ENCODE measurements at places on chromosomes 7 and 10.
A peak's percentile ranks its signal among the peaks of the same experiment; 100 is the strongest.

DNA sequence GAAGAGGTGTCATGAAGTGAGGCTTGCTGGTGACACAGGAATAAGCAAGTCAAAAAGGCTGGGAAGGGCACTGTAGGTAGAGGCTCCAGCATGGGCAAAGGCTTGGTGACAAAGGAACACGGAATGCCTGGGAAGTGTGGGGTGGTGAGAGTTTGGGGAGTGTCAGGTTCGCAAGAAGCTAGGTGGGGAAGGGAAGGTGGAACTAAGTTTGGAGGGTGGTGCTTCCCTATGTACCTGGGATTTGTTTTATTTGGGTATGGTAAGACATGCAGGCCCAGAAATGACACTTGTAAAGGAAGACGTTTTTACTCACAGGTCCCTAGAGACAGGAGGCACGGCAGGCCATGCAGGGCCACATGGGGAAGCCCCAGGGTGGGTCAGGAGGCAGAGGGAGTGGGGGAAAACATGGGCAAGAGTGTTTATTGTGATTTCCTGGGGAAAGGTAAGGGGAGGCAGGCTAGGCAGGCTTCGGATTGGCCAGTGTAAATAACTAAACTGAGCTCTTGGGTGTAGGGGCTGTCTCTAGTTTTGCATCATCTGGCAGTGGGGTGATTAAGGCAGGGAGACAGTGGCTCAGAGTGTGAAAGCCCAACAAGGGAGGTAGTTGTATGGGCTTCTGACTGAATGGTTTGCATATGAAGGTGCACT is 52.1 kb downstream of the SH2D4B start:
- no peak for DNase-seq

GRCh38 chr7:74454925-74455288 is 1.2 kb downstream of the GTF2IRD1 start:
- no peak for DNase-seq

DNA sequence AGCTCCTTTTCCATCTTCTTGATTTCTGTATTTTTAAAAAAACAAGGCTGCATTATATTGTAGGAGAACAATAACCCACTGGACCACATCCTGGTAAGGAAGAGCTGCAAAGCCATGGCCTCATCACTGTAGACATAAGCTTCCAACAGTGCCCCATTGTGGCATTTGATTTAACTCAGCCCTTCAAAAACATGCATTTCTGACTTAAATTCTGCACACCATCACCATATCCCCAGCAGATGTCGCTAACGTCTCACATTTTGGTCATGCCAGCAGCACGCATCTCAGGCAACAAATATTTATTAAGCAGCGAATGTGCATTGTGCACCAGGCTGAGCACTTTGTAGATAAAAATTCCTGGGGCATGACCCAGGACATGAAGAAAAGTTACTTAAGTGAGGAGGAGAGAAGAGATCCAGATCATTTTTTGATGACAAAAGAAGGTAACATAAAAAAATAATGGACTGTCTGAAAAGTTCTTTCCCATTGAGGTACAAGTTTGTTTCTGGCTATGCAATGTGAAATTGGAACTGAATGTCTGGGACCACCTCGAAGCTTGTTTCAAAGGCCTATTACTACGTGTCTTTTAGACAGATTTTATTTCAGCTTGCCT is 164.6 kb upstream of the CDCA7L start:
- DNase-seq, result peak; percentile 68

- no peak for DNase-seq
Measured at GRCh38 chr10:24462889-24463552, 254.1 kb downstream of the KIAA1217 start.

- peak; percentile 92 for DNase-seq
Measured at GRCh38 chr7:92833024-92833765, 3.2 kb downstream of the CDK6 start.

DNA sequence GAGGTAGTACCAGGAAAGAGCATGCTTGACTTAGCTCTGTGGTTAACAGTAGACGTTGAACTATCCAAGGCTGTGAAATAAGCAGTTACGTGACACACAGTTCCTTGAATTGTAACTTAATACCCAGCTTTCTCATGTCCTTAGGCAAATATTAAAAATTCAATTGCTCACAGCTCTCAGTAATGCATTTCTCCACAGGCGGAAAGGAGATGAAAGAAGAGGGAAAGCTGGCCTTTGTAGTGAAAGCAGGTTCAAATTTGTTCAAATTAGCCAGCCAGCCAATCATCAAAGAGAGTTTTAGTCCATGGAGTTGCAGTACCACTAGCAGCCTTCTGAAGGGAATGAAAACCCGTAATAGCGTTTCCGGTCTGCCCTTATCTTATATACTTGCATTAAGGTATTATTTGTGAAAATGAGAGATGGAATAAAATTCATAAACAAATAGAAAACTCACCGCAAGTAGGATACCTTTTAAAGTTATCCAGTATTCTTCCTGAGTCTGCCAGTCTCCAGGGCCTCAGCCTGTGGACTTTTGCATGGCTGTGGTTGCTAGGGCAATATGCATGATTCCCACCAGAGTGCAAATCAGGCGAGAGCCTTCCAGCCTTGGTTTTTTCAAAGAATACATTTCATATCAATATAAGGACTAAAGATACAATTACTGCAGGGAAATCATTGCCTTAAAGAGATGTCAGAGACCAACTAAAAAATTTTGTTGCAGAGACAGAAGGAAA is 795.5 kb downstream of the TNS3 start:
- DNase-seq, result no peak

DNA sequence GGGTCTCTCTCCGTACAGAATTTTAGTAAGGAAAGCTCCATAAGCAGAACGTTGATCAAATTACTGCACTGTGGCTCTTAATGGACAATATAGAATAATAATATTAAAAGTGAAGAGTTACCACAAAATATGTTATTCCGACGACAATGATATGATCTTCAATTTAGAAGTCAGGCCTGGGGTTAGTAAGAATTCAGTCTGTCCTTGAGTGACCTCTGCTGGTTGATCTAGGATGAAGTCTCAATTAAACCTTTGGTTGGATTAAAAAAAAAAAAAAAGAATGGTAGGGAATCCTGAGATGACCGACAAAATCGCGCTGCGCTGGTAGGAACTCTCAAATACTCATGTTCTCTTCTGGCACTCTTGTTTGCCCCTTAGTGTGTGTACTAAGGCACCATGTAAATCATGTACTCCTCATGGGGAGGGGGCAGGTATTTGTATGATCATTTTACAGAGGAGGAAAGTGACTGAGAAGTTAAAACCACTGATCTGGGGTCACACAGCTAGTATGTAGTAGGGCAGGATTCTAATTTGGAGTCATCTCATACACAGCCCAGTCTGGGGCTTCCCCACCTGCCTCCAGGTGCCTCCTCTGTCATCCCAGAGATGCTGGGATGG is 161.3 kb upstream of the NPVF start:
- no peak for DNase-seq

- DNase-seq, result no peak
Measured at GRCh38 chr10:78435484-78436221, 402.0 kb downstream of the RPS24 start.

- no peak for DNase-seq
Measured at GRCh38 chr10:17175551-17175950, 25.9 kb downstream of the TRDMT1 start.

DNA sequence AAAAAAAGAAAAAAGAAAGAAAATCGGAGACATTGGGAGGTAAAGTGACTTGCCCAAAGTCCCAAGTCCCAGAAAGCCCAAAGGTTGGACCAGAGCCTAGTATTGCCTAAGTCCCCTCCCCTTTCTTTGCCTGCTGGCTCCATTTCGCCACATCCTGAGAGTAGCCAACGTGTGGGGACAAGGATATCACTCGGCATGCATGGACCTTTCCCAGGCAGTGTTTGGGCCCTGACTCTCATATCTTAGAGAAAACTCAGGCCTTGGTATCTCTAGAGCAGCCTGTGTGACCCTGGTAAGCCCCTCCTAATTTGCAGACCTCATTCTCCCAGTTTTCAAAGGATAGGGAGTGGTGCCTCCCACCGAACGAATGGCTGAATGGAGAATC is 294.2 kb upstream of the ZMIZ1 start:
- no peak for DNase-seq

DNA sequence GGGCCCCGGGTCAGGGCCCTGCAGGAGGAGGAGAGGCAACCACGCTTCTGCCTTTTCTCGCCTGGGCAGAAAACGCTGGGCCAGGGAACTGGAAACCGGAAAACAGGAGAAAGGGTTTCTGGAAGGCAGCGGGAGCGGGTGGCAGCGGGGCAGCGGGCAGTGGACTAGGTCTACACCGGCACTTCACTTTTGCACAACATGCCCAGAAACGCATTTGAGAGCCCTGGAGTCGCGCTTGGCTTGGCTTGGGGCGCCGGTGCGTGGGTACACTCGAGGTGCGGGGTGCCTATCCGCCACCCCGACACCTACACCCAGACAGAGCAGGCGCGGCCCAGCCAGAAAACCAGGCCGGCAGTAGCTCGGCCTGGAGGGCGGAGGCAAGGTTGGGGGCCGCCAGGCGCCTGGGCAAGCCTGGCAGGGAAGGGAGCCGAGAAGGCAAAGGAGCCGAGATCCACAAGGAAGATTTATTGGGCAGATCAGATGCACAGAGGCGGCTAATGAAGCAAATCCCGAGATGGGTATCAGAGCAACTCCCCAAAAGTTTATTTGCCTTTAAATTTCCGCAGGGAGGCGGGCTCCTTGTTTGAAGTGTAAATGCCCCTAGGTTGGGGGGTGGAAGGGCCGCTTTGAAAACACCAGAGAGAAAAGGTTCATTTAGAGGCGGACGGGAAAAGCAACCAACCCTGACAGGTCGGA is 3.2 kb upstream of the PAX2 start:
- no peak for DNase-seq

DNA sequence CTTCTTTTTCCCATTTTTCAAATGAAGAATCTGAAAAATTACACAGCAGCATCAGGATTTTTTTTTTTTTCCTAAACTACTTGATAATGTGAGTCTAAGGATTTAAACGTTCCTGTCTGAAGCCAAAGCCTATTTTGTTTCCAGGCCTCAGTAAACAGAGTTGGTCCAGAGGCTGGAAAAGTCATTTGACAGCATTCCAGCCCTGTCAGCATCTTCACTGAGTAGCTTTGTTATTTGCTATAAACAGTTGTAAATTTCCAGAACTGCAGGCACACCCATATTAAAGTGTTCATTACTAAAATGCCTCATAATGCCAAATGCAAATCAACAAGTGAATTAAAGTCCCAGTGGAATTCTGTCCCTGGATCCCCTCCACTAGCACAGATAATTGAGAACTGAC is 35.5 kb upstream of the KMT2E start:
- DNase-seq, result no peak

GRCh38 chr7:2968176-2968575 is 75.5 kb downstream of the CARD11 start:
- peak; percentile 42 for DNase-seq

DNA sequence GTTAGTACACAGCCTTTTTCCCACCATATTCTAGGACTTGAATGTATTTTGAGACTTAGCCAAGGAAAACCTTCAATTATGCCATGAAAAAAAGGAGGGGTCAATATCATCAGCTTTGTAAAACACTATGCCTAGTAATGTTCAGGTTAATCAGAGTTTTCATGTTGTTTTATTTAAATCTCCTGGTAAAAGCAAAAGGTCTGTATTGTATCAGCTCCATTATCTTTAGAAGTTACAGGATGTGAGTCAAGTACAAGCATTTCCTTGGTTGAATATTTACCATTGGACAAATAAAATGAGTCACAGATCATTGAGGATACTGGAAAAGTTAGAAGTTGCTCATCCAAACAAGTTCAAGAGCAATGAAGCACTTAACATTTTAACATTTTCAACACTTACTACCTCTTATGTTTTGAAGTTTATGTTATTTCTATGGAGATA is 89.9 kb upstream of the CAPZA2 start:
- no peak for DNase-seq

GRCh38 chr10:86192691-86193090 is 173.9 kb downstream of the GRID1 start:
- no peak for DNase-seq

DNA sequence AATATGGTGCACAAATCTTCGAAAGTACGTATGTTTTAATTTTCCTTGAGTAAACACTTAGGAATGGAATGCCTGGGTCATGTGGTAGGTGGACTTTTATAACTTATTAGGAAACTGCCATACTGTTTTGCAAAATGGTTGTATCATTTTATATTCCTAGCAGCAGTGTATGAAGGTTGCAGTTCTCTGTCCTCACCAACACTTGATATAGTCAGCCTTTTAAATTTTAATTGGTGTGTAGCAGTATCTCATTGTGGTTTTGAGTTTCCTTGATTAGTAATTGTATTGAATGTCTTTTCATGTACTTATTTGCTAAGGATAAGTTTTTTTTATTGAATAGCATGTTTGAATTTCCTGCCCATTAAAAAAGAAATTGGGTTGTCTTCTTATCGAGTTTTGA is 926 bp upstream of the PCBD1 start:
- DNase-seq, result no peak

- no peak for DNase-seq
Measured at GRCh38 chr10:23075672-23076071, 19.7 kb upstream of the MSRB2 start.

DNA sequence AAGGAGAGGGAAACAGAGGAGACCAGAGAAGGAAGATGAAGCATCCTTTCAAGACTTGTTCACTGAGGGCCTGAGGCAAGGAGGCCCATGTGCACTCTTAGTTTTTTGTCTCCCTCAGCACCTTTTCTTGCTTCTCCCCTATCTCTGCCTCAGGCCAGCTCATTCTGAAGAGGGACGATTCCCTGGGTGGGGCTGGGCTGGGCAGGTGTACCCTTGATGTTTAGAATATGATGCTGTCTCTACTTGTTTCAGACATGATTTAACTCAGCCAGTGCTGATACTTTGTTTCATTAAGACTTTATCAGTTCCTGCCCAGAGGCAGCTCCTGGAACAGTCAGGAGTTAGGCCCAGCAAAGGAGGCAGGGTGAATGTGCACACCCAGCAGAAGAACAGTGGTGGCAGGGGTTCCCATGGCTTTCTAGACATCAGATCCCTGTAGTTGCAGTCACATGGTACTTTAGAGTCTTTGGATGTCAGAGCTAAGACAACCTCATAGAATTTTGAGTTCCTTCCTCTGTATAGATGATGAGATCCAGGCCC is 3.4 kb downstream of the PRXL2A start:
- no peak for DNase-seq

- peak; percentile 70 for DNase-seq
Measured at GRCh38 chr10:69567920-69568319, 5.3 kb downstream of the NEUROG3 start.

- DNase-seq, result no peak
Measured at GRCh38 chr10:45427970-45428366, 54.0 kb downstream of the ALOX5 start.

GRCh38 chr10:123790132-123790885 is 101.3 kb downstream of the CPXM2 start:
- no peak for DNase-seq

Data from activated CD8-positive, alpha-beta memory T cell treated with anti-CD3 and anti-CD28 coated beads, Interleukin-2, amount 50 U/mL, for 48 hours (primary cell).